NCI-H1105 (cell line): ENCODE measurements at places on chromosomes 3 and 15.

DNA sequence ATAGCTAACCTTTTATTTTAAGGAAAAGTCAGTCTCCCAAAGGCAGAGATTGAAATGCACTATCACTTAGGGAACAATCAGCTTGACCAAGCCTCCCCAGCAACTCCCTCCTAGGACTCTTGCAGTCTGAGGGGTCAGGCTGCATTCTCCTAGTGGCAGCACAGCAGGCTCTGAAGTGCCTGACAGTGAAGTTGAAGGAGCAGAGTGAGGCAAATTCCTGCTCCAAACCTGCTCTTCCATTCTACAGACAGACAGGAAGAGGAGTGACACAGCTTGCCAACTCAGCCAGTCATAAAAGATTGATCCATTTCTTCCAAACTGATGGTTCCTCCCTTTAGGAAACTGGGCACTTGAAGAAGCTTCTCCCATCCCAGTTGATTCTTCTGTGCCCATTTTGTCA, 43.9 kb upstream of the SMAD3 start:
- no peak for DNase-seq

- DNase-seq: no peak
These were observed 257.9 kb upstream of the ALCAM start for GRCh38 chr3:105108823-105109222.

- DNase-seq: peak; percentile 69
These were observed 59.9 kb downstream of the ARHGEF26 start for GRCh38 chr3:154180836-154181691.

DNA sequence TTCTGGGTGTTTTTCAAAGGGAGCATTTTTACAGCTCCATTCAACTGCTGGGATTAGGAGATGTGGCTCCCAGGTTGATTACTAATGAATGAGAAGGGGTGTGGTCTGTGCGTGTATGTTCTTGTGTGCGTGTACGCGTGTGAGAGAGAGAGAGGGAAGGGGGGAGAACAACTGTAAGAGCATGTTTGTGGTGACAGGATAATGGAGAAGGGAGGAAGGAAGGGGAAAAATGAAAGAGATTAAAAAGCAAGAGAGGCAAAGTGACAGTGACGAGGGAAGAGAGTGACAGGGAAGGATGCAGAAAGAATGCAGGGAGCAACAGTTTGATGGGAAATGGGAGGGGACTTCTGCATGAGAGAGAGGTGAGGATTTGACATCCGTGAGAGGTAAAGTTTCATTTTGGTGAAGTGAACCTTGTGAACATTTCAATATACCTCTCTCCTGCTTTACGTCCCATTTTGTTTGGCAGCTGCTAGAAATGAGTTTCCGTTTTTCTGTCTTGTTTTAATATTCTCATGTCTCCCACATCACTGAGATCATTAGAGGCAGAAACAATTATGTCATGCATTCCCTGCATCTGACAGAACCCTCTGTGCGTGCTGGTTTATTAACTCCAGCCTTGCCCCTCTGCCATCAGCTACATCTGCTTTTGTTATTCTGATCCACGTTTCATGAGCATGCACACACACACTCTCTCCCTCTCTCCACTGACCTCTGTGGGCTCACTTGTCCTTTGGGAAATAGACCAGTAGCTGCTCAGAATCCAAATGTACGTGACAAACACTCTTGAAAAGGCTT, 161.6 kb downstream of the GAP43 start:
- no peak for DNase-seq

GRCh38 chr15:90588427-90588826, 58.7 kb downstream of the CRTC3 start:
- no peak for DNase-seq

GRCh38 chr15:55649058-55649423, 60.9 kb upstream of the PYGO1 start:
- DNase-seq: no peak

GRCh38 chr3:59753808-59754450, 704.1 kb upstream of the CFAP20DC start:
- DNase-seq: no peak

GRCh38 chr15:100096248-100096600, 245.6 kb downstream of the ADAMTS17 start:
- DNase-seq: no peak

DNA sequence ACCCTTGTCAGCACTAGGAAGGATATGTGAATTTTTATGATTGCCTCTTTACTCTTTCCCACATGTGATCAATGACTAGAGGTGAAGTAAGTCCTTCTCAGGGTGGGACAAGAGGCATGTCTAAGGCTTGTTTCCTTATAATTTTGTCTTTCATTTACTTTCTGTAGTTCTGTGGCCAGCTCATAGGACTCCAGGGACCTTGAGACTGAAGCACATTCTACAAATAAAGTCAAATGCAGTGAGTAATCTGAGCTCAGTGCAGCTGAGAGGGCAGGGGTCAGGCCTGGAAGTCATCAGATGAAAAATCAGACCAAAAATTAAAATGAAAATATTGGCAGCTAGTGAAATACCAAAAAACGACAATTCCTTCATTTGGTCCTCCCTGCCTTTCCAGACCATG, 424.7 kb upstream of the THBS1 start:
- no peak for DNase-seq

DNA sequence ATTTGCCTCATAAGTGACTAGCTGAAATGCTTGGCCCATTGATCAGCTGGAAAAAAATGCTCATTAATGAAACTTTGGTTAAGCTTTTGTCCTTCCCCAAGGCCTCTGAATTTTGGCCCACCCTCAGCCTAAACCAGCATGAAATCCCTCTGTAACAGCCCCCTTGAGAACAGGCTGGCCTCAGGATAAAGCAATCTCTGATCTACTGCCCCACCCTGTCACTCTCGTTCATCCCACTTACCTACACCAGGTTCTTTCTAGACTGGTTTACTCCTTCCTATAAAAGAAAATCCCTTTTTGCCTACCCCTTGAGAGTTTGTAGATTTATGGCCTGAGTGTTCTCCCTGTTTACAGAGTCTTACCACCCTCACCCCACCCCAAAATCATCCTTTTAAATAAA, 3.4 kb upstream of the AEN start:
- no peak for DNase-seq

DNA sequence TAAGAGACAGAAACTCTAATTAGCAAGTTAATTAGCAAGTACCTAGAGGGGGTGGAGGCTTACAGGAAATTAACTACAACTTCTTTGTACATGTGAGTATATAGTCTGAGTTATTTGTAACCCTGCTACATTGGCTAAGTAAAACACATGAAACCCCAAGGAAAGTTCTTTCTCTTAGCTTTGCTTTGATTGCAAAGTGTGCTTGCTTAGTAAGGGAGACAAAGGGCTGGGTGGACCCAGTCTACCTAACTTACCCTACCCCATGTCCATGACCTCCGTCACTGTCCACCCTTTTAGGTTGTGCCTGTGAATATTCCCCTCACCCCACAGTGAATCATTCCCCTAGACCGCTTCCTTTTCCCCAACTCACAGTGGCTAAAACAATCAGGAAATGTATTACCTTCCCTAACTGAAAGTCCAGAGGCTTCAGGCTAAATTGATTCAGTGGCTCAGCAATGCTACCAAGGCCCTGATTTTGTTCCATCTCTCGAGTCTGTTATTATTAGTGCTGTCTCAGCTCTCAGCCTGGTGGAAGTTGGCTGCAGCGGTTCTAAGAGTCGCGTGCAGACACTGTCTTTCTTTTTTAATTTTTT, 31.1 kb upstream of the RYR3 start:
- DNase-seq: no peak

GRCh38 chr3:56192001-56192400, 276.3 kb downstream of the ERC2 start:
- DNase-seq: no peak

GRCh38 chr3:186679151-186679550, 13.3 kb downstream of the HRG start:
- DNase-seq: no peak

DNA sequence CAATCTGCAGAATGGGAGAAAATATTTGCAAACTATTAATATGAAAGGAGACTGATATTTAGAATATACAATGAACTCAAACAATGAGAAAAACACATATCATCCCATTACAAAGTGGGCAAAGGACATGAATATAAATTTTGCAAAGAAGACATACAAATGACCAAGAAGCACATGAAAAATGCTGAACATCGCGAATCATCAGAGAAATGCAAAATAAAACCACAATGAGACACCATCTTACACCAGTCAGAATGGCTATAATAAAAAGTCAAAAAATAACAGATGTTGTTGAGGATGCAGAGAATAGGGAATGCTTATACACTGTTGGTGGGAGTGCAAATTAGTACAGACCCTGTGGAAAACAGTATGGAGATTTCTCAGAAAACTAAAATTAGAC, 83.6 kb downstream of the RAP2B start:
- no peak for DNase-seq

DNA sequence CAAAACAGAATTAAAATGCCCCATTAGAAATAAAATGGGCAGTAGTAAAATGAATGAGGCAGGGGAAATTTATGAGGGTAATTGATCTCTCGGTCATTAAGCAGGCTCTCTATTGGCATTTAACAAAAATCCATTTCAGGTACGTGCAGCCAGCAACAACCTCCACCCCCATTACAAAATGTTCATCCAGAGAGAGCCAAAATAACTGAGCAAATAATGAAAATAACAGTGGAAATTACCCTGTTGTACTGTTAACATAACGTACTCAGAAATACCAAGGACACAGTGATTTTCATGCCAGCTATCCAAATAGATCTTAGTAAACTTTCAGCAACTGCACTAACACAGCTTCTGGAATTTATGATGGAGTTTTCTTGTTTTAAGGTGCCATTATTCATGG, 127.7 kb downstream of the IL1RAP start:
- DNase-seq: no peak
